ENCODE measurements at places on chromosomes 13 and 19.

- peak; percentile 65 for DNase-seq
Measured at GRCh38 chr13:75308222-75308621, 173.7 kb downstream of the TBC1D4 start.

DNA sequence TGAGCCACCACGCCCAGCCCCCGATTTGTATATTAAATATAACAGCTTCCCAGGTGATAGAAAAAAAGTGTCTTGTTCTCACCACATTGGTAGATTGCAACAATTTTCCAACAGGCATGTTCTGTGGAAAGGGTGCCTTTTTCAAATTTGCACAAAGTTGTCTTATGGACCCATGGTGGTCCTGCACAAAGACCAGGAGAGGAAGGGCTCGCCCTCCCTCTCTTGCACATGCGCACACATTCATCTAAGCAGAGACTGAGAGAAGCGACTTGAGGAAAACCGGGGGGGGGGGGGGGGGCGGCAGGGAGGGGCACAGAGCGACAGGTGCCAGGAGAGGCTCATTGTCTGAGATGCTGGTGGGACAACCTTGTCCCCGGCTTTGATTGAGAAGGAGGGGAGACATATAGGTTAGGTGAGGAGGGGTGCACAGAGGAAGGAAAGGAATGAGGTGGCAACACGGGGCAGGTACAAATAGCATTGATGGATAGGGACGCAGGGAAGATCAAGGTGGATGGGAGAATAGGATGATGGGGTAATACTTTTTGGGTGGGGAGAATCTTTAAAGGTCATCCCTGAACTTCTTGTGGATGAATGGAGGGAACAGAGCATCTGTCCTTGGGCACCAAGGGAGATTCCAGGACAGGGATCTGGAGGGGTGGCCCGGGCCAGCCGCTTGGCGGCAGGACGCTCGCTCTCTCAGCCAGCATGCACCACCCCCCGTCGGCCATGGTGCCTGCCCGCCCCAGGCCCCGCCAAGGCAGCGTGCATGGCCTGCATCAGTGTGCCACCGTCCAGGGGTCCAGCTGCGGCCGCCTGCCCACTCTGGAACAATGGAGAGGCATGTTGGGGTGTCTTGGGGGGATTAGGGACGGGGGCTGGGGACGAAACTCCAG is 76.0 kb downstream of the IER2 start:
- DNase-seq = no peak

GRCh38 chr13:107901230-107901629 is 314.1 kb downstream of the LIG4 start:
- DNase-seq = no peak

DNA sequence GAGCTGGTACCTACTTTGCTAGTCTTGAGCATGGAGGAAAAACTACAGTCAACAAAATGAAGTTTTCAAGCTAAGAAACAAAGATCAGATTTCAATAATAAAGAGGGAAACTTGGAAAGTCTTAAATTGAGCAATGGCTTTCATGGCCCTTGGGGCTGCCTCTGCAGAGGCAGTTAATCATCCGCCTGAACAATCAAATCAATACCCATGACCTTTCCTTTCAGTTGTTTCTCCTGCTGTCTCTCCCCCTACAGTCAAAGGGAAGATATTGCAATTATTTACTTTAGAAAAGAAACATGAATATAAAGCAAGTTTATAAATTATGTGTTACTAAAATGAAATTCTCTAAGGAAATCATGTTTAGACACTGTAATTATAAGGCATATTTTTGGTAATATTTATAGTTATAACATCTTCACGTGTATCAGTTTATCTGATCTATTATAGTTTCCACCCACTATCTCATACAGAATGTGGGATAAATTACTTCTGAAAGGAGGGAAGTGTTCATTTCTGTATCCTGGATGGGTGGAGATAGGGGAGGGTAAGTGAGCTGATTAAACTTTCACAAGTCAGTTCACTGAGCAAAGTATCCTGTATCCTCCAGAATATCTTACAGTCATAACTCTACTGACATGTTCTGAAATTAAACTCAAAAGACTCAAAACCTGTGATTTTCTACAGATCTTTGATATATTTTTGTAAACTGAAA is 72.4 kb upstream of the TSC22D1 start:
- DNase-seq = peak; percentile 34

DNA sequence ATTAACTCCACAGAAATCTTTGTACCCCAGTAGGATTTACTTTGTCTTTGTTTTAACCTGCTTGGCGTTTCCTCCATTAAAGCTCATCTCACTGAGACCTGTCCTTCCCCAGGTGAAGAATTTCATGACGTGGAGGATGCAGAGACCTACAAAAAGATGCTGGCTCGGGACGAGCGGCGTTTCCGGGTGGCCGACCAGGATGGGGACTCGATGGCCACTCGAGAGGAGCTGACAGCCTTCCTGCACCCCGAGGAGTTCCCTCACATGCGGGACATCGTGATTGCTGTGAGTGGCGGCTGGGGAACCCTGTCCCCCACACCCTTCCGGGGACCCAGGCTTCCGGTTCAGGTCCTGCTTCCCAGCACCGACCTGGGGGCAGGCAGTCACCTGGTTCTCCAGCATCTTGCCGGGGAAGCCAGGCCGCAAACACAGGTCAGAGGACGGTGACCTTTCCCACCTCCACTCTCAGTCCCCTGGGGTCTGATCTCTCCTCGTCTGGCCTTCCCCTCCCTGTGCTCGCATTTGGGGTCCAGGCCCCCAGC is 9.2 kb downstream of the RCN3 start:
- no peak for DNase-seq

- DNase-seq = no peak
Measured at GRCh38 chr19:32450217-32450616, 44.6 kb downstream of the DPY19L3 start.

DNA sequence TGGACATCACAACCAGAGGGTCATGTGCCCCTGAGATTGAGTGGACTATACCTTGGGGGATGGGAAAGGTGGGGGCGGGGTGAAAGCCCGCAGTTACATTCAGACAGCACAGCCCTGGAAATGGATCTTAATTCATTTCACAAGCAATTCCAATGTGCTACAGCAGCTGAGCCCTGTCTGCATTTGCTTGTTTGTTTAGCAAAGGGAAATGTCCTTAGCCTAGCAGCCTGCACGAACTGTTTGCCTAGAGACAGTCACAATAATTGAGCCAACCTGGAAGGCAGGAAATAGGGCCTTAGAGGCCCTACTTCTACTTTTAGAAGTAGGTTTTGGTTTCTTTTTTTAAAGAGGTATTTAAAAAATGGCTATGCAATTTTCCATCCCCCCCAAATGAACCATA is 177.3 kb upstream of the KL start:
- DNase-seq = no peak

GRCh38 chr13:97640268-97640667 is 206.3 kb downstream of the RAP2A start:
- DNase-seq = no peak

DNA sequence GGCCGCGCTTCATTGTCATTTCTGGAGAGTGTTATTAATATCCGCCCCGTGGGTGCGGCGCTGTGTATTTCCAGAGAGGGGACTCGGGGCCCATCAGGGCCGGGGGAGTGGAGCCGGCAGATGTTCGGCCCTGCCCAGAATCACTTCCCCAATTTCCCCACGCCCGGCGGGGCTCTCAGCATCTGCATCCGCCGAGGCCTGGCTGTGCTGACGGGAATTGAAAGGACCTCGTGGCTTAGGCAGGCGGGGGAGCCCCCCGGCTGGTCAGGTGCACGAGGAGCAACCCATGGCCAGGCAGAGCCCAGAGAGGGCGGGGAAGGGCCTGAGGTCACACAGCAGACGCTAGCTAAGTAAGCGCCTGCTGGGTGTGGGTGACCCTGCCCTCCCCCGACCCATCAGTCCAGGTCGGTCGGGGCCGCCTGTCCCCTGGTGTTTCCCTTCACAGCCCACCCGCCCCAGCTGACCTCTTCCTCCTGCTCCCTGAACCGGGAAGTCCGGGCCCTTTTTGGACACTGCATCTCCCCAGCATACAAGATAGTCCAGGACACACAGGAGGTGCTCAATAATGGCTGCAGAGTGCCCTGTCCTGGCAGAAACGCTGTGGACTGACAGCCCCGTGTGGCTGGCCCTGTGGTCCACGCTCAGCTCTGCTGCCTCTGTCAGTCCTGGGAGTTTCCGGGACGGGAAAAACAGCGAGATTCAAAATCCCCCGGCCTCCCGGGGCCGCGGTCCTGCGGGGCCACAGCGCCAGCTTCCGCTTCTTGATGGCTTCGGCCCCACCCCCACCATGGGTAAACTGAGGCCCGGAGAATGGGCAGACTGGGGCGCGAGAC is 22.1 kb downstream of the ARID3A start:
- DNase-seq = no peak

DNA sequence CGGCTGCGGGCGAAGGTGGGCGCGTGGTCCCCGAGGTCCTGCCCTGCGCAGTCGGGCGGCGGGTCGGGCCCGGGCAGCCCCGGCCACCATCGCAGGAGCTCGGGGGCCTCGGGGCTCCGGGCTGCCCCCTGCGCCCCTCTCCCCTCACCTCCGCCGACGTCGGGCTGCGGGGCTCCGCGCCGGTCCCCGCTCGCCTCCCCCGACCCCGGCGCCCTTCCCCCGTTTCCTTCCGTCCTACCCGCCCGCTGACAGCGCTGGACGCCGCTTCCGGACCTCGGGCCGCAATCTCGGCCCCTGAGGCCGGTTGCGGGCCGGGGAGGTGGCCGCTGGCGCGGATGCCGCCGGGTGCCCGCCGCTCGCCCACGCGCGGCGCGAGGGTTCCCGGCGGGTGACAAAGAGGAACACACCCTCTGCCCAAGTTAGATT is 720 bp downstream of the FARP1 start:
- no peak for DNase-seq

DNA sequence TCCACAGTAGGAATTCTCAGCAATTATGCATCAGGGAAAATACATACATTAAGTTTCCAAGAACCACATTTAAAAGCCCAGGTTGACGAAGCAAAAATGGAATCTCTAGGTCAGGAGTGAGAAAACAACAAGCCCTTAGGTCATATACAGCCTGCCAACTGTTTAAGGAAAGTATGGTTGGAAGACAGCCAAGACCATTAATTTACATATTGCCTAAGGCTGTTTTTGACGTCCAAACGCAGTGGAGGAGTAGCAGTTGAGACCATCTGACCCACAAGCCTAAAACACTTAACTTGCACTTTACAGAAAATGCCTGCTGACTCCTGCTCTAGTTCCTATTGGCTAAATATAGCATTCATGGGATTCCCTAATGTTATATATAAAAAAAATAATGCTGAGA is 299.0 kb downstream of the ITGBL1 start:
- no peak for DNase-seq

- peak; percentile 58 for DNase-seq
Measured at GRCh38 chr13:98576200-98576945, 534 bp downstream of the STK24 start.

DNA sequence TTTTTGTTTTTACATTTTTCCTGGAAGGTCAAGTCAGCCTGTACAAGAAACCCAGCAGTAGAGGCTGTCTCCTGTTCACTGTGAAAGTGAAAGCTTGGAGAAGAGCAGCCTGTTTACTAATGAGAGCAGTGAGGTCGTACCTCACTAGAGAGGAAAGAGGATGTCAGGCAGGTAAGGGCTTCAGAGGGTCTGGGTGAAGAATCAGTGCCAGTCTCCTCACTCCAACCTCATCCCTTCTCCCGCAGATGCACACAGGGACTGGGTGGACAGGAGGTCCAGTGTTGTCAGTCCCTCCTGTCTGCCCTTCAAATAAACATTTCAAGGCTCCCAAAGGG is 462.5 kb downstream of the KLF5 start:
- no peak for DNase-seq

DNA sequence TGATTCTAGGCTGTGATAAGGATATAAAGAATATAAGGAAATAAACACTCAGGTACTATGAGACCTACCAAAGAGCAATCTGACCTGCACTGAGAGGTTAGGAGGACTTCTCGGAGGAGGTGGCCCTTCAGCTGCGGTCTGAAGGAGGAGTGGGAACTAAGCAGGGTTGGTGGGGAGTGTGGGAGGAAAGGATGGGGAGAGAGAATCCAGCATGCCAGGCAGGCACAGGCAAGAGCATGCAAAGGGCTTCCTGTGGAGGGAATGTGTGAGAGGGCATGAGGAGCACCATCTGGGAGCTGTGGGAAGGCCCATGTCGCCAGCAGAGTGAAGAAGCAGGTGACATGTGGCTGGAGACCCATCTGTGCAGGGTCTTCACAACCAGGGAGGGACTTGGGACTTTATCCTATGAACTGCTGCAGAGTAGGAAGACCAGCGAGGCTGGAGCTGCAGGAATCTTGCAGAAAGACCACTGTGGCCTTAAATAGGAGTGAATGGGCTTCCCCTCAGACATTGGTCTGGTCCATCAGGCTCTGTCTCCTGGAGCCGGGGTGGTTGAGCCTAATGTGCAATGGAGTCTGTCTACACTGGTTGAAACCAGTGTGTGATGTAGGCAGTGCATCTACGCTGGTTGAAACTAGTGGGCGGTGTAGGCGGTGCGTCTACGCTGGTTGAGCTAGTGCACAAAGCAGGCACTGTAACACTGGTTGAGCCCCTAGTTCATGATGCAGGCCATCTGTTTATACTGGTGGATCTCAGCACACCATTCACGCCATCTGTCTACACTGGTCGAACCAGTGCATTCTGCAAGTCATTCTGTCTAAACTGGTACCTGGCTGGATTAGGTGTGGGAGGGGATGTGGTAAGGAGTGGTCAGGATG is 6.4 kb downstream of the CHST8 start:
- no peak for DNase-seq

DNA sequence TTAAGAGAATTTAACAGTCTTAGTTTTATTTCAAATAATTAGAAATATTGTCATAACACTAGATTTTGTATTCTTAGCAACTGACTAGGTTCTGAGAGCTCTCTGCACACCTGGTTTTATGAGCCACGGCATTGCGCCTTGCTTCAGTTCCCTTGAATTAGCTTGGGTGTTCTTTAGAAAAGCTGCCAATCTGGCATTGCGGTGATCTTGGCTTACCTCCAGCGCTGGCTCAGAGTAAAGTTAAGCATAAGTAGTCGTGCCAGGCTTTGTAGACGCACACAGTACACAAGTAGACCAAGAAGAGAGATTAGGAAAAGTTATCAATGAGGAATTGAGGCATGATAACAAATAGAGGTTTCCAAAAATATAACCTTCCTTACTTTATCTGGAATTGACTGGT is 45.7 kb downstream of the TPP2 start:
- no peak for DNase-seq

Measured in activated CD4-positive, alpha-beta T cell treated with anti-CD3 and anti-CD28 coated beads for 48 hours (primary cell).